Kidney (tissue), 22 donors: ENCODE measurements at places on chromosomes 7 and 10. TPM values are rescaled to one million over a fixed set of nuclear protein-coding genes. Genes with fewer than 3 reads are reported as not detected.

DNA sequence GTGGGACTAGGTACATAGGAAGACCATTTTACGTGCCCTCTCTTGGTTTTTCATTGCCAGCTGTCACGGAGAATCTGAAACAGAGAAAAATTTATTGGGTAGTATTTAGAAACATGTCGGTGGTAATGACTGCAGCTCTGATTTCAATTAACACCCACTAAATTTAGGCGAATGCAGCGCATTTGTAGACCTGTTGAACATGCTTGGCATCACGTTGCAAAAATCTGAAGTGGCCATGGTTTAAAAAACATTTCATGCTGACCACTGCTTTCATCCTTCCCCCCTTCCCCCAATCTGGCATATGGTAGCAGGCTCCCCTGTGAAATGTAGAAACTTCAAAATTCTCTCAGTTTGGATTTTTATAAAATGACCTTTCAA lies 34.0 kb downstream of the LRMDA start:
- H3K4me1 ChIP-seq: peaks cover 6% of the 10 kb centered on the region
- DNase-seq: no peak
- no peak overlapping the region for H3K4me3 ChIP-seq
- no peak overlapping the region for H3K27ac ChIP-seq
- H3K27me3 ChIP-seq: no peaks in the 10 kb centered on the region

GRCh38 chr7:119761776-119762175 lies 511.2 kb upstream of the KCND2 start:
- no peak overlapping the region for H3K4me3 ChIP-seq
- H3K36me3 ChIP-seq: no peaks in the 10 kb centered on the region
- no peaks in the 10 kb centered on the region for H3K4me1 ChIP-seq

The NRAP gene
- not detected for total RNA-seq

GRCh38 chr7:78895393-78895792 lies 558.1 kb downstream of the MAGI2 start:
- no peak overlapping the region for H3K27ac ChIP-seq
- H3K36me3 ChIP-seq: no peaks in the 10 kb centered on the region
- H3K27me3 ChIP-seq: no peaks in the 10 kb centered on the region
- DNase-seq: no peak
- H3K4me1 ChIP-seq: no peaks in the 10 kb centered on the region

The ZNF862 gene
- total RNA-seq: 29.1 TPM

- no peaks in the 10 kb centered on the region for H3K4me1 ChIP-seq
- no peak overlapping the region for H3K4me3 ChIP-seq
- H3K27me3 ChIP-seq: no peaks in the 10 kb centered on the region
These were observed 1.6 kb upstream of the IDI1 start for GRCh38 chr10:1050554-1050953.

The SLC18A2 gene
- total RNA-seq: 4.6 TPM

GRCh38 chr7:128859232-128860157 lies 3.2 kb upstream of the ATP6V1F start:
- H3K4me3 ChIP-seq: no peak overlapping the region
- no peaks in the 10 kb centered on the region for H3K4me1 ChIP-seq
- H3K27me3 ChIP-seq: no peaks in the 10 kb centered on the region
- no peak for DNase-seq
- H3K36me3 ChIP-seq: no peaks in the 10 kb centered on the region

The HYAL4 gene
- not detected for total RNA-seq

GRCh38 chr7:1386623-1387220 lies 72.5 kb downstream of the MICALL2 start:
- peak; percentile 50 for DNase-seq
- H3K27me3 ChIP-seq: no peaks in the 10 kb centered on the region
- H3K27ac ChIP-seq: no peak overlapping the region
- no peak overlapping the region for H3K4me3 ChIP-seq
- no peaks in the 10 kb centered on the region for H3K36me3 ChIP-seq

GRCh38 chr10:116053910-116054309 lies 219.1 kb downstream of the GFRA1 start:
- H3K4me3 ChIP-seq: no peak overlapping the region
- H3K36me3 ChIP-seq: no peaks in the 10 kb centered on the region
- H3K27ac ChIP-seq: no peak overlapping the region
- H3K27me3 ChIP-seq: no peaks in the 10 kb centered on the region
- DNase-seq: no peak

The TLL2 gene
- 0.98 TPM for total RNA-seq

GRCh38 chr7:7321681-7322080 lies 139.3 kb downstream of the C1GALT1 start:
- H3K27ac ChIP-seq: peak overlapping the region; percentile 85
- H3K36me3 ChIP-seq: no peaks in the 10 kb centered on the region
- no peaks in the 10 kb centered on the region for H3K27me3 ChIP-seq

The NPC1L1 gene
- 0.88 TPM for total RNA-seq

DNA sequence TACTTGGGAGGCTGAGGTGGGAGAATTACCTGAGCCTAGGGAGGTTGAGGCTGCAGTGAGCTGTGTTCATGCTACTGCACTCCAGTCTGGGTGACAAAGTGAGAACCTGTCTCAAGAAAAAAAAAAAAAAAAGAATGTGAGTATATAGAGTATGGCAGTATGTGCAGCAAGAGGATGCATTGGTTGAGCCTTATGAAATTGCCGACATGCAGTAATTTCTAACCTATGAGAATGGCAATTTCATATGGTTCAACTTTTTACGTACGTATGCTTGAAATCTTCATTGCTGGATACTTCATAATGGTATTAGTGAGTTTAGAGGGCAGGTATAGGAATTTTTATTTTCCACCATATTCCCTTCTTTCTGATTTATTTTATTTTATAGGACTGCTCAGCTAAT lies 4.6 kb upstream of the FAM133B start:
- H3K27me3 ChIP-seq: peaks cover 2% of the 10 kb centered on the region
- H3K4me1 ChIP-seq: no peaks in the 10 kb centered on the region
- H3K4me3 ChIP-seq: no peak overlapping the region
- no peak overlapping the region for H3K27ac ChIP-seq

DNA sequence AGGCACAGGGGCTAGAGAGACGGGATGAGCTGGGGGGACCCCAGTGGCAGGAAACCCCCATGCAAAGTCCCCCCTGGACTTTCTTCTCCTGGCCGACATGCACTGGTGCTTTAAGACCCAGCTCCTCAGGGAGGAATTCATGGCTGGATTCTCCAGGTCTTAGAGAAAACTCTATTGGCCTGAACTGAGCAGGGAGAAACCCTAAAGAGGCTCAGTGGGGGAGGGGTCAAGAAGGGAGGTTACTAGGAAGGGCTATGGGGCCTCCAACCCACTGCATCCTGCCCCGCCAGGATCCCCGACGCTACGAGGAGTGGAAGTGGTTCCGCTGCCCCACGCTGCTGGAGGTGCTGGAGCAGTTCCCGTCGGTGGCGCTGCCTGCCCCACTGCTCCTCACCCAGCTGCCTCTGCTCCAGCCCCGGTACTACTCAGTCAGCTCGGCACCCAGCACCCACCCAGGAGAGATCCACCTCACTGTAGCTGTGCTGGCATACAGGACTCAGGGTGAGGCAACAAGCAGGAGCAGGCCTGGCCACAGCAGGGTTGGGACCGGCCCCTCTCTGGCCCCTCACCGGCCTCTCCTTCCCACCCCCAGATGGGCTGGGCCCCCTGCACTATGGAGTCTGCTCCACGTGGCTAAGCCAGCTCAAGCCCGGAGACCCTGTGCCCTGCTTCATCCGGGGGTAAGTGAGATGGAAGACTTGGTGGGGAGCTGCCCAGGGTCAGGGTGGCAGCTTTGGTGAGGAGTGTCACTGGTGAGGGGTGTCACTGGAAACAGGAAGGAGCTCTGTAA lies 13.8 kb downstream of the ATG9B start:
- DNase-seq: peak; percentile 46
- peaks cover 3% of the 10 kb centered on the region for H3K27me3 ChIP-seq
- no peak overlapping the region for H3K4me3 ChIP-seq
- H3K27ac ChIP-seq: no peak overlapping the region
- no peaks in the 10 kb centered on the region for H3K4me1 ChIP-seq
- H3K36me3 ChIP-seq: no peaks in the 10 kb centered on the region

- DNase-seq: no peak
- no peak overlapping the region for H3K4me3 ChIP-seq
- H3K27ac ChIP-seq: no peak overlapping the region
- H3K36me3 ChIP-seq: no peaks in the 10 kb centered on the region
- no peaks in the 10 kb centered on the region for H3K4me1 ChIP-seq
These were observed 707.5 kb upstream of the FZD8 start for GRCh38 chr10:36349445-36350078.

DNA sequence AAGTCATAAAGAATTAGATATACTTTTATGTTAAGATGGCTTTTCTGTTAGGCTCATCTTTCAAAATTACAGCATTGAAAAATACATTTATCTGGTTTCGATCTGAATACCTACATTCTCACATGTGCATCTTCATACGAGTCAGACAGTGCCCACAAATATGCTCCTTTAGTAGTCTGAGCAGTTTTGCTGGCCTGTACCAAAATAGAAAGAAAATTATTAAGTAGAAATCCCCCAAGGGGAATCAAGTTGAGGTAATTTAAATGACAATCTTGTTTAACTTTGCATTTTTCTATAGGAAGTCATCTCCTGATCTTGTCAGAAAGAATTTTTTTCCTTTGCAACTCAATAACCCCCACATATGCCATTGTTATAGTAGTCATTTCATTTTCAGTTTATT lies 287.4 kb upstream of the SEMA3D start:
- H3K4me1 ChIP-seq: no peaks in the 10 kb centered on the region
- no peaks in the 10 kb centered on the region for H3K36me3 ChIP-seq
- no peak overlapping the region for H3K4me3 ChIP-seq
- DNase-seq: no peak
- no peak overlapping the region for H3K27ac ChIP-seq

DNA sequence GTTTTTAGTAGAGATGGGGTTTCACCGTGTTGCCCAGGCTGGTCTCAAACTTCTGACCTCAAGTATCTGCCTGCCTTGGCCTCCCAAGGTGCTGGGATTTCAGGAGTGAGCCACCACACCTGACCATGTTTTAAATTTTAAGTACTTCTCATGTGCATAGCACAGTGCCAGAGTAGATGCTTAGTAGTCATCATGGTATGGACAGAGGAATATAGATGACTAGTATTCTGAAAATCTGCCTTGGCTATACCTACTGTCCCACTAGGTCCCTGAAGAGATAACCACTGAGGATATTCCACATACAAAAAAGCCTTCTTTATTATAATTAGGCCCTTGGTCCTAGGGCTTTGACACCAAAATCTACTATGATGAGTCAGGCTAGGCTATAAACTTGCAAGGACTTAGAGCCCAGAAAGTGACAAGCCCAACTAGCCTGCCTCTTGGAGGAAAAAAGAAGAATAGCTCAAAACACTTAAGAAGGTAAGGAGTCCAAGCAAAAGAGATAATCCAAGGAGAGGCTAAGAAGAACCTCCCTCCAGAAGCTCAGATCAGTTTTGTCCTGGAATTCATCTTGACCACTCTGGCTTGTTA lies 34.0 kb downstream of the LUC7L2 start:
- peaks cover 26% of the 10 kb centered on the region for H3K36me3 ChIP-seq
- H3K4me3 ChIP-seq: no peak overlapping the region
- H3K27me3 ChIP-seq: no peaks in the 10 kb centered on the region
- H3K27ac ChIP-seq: no peak overlapping the region
- no peak for DNase-seq

GRCh38 chr7:133053321-133053891 lies 28.5 kb downstream of the CHCHD3 start:
- no peaks in the 10 kb centered on the region for H3K36me3 ChIP-seq
- H3K27ac ChIP-seq: no peak overlapping the region
- no peak overlapping the region for H3K4me3 ChIP-seq
- peaks cover 2% of the 10 kb centered on the region for H3K4me1 ChIP-seq
- H3K27me3 ChIP-seq: no peaks in the 10 kb centered on the region

- no peaks in the 10 kb centered on the region for H3K27me3 ChIP-seq
- H3K4me3 ChIP-seq: no peak overlapping the region
- H3K27ac ChIP-seq: no peak overlapping the region
These were observed 75.7 kb upstream of the ASAH2 start for GRCh38 chr10:50326757-50327701.

- no peaks in the 10 kb centered on the region for H3K4me1 ChIP-seq
- H3K4me3 ChIP-seq: no peak overlapping the region
- peak; percentile 59 for DNase-seq
- no peak overlapping the region for H3K27ac ChIP-seq
These were observed 57.6 kb downstream of the GTF2IRD1 start for GRCh38 chr7:74511345-74511744.

DNA sequence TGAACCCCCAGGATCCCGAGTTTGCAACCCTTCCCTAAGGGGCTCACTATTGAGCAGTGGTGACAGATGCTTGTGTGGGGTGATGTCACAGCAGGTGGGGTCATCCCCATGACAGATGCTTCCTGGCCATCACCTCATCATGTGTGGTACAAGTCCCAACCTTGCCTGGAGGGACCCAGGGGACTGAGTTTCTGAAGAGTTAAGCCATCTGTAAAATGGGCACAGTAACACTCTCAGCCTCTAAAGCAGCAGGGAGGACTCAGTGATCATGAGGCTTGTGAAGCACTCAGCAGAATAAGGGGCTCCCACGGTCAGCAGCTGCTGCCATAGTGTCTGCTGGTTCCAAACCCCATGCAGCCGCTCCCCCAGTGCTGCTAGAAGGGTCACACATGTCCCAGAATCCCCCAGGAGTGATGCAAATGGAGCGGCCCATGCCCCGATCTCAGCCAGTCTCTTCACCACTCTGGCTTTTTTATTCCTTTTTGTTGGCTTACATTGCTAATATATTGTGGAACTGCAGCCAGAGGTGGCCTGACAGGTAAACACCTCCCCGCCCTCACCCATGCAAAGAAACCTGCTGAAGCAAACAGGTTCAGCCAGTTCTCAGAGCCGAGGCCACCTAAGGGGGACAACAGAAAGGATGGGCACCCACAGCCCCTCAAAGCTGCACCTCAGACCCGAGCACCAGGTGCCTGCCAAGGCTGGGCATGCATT lies 102.1 kb upstream of the PDGFA start:
- no peaks in the 10 kb centered on the region for H3K27me3 ChIP-seq
- no peaks in the 10 kb centered on the region for H3K4me1 ChIP-seq
- DNase-seq: no peak
- no peak overlapping the region for H3K4me3 ChIP-seq
- H3K27ac ChIP-seq: no peak overlapping the region
